ENCODE measurements at places on chromosomes 13 and 19.

- DNase-seq = no peak
Observed at GRCh38 chr19:35404879-35405622, 34.2 kb downstream of the GPR42 start.

- DNase-seq = no peak
Observed at GRCh38 chr13:79361299-79361698, 44.8 kb downstream of the RBM26 start.

DNA sequence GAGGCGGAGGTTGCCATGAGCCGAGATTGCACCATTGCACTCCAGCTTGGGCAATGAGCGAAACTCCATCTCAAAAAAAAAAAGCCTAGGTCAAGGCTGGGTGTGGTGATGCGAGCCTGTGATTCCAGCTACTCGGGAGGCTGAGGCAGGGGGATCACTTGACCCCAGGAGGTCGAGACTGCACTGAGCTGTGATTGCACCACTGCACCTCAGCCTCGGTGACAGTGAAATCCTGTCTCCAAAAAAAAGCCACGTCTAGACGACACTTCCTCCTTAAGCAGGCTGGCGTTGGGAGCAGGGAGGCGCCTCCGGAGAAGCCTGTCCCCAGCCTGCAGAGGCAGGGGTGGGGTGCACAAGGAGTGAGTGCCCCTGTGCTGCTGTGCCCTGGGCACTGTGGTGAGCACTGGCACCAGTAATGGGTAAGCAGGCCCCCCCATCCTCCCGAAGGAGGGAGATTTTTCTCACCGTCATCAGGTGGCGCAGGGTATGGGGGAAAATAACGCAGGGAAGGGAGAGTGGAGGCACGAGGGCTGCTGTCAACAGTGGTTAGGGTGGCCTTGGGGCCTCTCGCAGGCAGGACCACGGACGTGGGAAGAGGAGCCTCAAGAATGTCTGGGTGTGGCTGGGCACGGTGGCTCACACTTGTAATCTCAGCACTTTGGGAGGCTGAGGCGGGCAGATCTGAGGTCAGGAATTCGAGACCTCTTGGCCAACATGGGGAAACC, 706 bp downstream of the P2RY11 start:
- DNase-seq = no peak

DNA sequence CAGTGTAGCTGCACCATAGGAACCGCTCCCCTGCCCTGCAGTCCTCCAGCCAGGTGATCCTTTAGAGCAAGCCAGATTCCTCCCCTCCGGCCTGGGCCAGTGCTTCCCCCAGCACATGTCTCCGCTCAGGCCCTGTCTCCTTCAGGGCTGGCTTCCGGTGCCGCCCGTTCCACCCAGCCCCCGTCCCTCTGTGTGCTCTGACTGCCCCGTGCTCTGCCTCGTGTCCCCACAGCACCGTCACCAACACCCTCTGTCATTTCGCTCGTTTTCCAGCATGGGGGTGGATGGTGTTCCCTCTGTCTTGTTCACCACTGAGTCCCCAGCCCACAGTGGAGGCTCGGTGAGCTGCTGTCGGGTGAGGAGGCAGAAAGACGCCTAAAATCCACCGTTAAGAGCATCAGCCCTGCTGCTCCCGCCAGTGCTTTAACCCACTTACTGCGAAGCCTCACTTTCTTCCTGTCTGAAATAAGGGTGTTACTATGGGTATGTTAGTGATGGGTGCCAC, 54.5 kb downstream of the TSSK6 start:
- DNase-seq = peak; percentile 55

- DNase-seq = no peak
Observed at GRCh38 chr13:48165063-48165462, 67.9 kb upstream of the ITM2B start.

GRCh38 chr19:17495639-17496296, 15.7 kb upstream of the PGLS start:
- no peak for DNase-seq

GRCh38 chr13:60351326-60351725, 45.7 kb upstream of the TDRD3 start:
- DNase-seq = no peak

DNA sequence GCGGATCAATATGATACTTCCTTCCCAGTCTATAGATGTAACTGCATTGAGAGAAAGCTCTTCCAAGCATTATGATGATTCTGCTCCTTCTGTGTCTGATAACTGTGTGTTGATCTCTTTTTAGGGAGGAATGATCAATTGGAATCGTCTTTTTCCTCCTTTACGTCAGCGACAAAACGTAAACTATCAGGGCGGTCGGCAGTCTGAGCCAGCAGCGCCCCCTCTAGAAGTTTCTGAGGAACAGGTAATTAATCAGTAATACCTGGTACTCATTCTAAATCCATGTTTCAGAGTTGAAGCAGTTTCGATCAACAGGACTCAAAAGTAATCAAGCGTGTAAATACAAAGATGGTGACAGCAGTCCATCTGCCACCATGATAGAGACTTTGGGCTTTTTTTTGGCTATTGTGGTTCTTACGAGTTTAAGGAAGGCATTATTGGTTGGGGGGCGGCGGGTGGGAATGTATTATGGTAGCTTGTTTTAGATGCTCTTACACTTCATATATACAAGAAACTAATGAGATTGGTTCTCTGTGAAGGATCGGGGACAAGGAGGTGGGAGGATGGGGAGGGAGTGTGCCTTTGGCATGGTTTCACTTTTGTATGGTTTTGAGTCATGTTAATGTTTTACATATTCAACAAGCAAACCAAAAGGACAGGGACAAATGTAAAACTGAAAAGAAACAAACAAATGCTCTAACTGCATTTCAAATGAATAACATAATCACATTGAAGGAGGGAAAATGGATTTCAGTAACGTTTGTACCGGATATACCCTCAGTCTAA, 60.7 kb upstream of the GPR183 start:
- DNase-seq = no peak

- DNase-seq = peak; percentile 35
Observed at GRCh38 chr13:98839856-98840769, 87.6 kb upstream of the SLC15A1 start.

- no peak for DNase-seq
Observed at GRCh38 chr13:75180805-75181455, 301.0 kb downstream of the TBC1D4 start.

GRCh38 chr19:19434483-19435045, 29.1 kb downstream of the GATAD2A start:
- DNase-seq = no peak

DNA sequence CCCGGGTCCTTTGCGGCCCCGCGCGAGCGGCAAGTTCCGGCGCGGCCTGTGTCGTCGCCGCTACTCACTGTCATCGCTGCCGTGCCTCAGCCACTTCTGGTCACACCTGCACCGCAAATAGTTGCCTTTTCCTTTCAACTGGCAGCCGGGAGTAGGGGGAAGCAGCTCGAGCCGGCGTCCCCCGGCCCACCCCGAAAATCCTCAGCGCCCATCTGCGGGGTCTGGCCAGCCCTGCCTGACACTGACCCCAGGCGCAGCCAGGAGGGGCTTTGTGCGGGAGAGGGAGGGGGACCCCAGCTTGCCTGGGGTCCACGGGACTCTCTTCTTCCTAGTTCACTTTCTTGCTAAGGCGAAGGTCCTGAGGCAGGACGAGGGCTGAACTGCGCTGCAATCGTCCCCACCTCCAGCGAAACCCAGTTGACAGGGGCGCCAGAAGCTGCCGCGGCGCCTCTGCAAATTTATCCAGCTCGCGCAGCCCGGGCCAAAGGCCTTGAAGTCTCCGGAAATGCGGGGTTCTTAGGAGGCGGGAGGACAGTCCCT, 1.7 kb downstream of the PDX1 start:
- DNase-seq = peak; percentile 37

- no peak for DNase-seq
Observed at GRCh38 chr13:112986946-112987681, 18.1 kb downstream of the MCF2L start.

DNA sequence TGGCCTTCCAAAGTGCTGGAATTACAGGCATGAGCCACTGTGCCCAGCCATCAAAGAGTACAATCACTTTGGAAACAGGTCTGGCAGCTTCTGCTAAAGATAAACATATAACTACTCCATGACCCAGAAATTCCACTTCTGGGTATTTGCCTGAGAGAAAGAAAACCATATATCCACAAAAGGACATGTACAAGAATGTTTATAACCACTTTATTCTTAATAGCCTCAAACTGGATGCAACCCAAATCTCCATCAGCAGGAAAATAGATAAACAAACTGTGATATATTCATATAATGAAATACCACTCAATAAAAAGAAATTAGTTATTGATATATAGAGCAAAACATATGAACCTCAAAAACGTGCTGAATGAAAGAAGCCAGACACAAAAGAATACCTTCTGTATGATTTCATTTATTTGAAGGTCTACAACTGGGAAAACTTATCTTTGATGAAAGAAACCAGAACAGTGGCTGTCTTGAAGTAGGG, 40.5 kb downstream of the TEX26 start:
- peak; percentile 2 for DNase-seq

DNA sequence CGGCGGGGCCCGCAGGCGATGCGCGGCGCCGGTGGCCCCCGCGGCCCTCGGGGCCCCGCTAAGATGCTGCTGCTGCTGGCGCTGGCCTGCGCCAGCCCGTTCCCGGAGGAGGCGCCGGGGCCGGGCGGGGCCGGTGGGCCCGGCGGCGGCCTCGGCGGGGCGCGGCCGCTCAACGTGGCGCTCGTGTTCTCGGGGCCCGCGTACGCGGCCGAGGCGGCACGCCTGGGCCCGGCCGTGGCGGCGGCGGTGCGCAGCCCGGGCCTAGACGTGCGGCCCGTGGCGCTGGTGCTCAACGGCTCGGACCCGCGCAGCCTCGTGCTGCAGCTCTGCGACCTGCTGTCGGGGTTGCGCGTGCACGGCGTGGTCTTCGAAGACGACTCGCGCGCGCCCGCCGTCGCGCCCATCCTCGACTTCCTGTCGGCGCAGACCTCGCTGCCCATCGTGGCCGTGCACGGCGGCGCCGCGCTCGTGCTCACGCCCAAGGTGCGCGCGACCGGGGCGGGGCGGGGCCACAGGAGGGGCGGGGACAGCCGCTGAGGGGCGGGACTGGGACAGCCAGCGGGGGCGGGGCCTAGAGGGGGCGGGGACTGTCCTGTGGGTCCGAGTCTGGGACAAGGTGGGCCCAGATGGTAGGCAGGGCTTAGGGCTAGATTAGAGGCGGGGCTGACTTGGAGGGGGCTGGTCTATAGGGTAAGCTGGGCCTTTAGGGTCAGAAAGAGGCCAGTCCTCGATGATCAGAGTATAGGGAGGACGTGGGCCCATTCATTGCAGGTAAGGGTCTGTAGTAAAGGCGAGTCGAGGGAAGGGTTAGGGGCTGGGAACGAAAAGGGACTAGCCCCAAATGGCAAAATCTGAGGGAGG, 5.1 kb downstream of the GRIN2D start:
- DNase-seq = peak; percentile 13

- DNase-seq = no peak
Observed at GRCh38 chr13:91072486-91072885, 275.0 kb upstream of the MIR17HG start.

DNA sequence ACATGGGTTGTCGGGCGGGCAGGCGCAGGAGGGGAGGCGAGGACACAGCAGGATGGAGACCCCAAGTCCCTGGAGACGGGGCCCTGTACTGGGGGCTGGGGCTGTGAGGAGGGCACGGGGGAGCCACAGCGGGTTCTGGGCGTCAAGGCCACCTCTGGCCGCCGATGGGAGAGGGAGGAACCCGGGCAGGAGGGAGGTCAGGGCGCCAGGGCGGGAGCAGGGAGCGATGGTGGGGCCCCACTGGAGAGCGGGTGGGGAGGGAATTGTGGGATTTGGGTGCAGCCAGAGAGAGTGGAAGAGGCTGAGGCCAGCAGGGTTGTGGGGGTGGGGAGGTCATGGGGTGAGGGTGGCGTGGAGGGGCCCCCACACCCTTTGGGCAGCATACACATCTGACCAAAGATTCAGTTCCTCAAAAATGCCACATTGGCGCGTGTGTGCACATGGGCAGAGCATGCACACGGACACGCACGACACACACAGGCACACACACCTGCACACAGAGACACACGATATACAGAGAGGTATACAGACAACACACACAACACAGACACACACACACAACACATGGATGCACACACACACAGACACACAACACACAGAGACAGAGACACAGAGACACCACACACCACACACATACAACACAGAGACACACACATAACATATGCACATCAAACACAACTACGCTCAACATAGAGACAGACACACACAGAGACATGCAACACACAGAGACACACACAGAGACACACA, 54.9 kb downstream of the AP1M1 start:
- DNase-seq = no peak

DNA sequence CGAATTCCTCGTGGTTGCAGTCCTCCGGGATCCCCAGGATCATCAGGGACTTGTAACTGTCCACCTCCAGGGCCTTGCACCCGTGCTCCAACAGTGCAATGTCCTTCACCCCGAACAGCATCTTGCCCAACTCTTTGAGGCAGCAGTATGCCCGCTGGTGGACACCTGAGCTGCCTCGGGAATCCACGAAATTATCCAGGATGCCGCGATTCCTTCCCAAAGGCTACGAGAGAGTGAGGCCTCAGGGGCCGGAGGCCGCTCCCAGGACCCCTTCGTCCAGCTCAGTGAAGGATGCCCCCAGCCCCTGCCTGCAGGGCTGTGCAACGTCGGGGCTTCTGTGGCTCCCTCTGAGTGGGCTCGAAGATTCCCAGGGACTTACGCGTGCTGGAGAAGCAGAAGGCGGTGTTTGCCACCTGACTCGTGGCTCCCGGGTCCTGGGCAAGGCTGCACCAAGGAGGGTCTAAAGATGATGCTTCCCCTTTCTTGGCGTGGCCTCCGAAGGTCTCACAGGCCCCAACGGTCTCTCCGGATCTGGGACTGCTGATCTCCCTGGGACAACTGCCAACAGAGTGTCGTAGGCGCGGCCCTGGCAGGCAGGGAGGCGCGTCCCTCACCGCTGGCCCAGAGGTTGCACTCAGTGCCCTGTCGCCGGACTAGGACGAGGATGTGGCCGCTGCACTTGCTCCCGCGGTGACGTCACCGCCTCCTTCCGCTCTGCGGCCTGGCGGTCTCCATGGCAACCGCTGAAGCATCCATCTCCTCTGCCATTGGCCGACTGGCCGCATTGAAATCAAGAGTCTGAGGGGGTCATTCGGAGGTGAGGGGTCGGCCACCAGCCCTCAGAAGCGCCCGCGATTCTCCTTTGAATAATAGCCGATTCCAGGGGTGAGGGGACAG, at the start of gene PNMA8C:
Gene PNMA8C, minus strand, starts transcription at position 698 of the 897 bp plus-strand sequence. Its CDS starts 577 bp downstream, at position 121.
- DNase-seq = peak; percentile 68
